Effector memory CD8-positive, alpha-beta T cell (primary cell): ENCODE measurements at places on chromosomes 3 and 15.

DNA sequence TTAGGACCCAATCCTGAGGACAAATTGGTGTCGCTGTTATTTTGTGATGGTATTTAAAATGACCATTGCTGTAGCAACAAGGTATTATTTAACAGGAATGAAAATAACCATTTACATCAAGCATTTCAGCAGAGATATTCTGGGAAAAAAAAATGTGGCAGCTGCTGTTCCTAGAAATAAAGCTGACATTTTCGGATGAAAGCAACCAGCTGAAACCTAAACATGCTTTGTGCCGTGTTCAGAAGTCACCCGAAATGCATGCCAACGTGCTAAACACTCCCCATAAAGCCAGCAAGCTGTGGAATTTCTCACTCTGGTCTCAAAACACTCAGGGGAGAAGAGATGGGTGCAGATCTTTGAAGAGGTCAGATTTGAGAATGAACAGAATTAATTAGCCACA lies 31.5 kb upstream of the TAFA4 start:
- DNase-seq, result no peak

DNA sequence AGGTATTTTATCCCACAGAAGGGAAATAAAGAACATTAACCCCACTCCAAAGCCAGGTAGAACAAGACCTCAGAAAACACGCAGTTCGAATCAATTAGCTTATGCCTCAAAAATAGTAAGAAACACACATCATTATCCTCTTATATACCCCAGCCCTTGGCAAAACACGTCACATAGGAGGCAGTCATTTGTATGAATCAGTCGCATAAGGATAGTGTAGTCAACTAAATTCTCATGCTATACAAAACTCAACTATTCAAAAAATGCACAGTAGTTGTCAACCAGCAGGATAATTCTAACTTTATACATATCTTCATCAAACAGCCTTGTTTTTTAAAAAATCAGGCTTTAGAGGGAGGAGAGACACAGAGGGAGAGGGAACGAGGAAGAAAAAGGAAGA lies 298.4 kb downstream of the FOXP1 start:
- DNase-seq, result no peak

DNA sequence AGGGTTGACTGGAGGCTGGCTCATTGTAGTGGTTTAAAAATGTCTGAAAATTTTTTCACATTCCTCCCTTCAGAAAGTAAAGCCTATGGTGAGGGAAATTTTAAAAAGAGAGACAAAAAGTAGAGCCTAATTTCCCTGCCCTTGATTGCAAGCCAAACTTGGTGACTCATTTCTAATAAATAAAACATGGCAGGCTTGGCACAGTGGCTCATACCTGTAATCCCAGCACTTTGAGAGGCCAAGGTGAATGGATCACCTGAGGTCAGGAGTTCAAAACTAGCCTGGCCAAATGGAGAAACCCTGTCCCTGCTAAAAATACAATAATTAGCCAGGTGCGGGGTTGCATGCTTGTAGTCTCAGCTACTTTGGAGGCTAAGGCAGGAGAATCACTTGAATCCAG lies 18.9 kb upstream of the ARRDC4 start:
- DNase-seq, result no peak

- no peak for DNase-seq
Measured at GRCh38 chr3:129503471-129504291, 24.8 kb upstream of the RHO start.

GRCh38 chr3:7574435-7574834 lies 713.5 kb downstream of the GRM7 start:
- DNase-seq, result no peak

DNA sequence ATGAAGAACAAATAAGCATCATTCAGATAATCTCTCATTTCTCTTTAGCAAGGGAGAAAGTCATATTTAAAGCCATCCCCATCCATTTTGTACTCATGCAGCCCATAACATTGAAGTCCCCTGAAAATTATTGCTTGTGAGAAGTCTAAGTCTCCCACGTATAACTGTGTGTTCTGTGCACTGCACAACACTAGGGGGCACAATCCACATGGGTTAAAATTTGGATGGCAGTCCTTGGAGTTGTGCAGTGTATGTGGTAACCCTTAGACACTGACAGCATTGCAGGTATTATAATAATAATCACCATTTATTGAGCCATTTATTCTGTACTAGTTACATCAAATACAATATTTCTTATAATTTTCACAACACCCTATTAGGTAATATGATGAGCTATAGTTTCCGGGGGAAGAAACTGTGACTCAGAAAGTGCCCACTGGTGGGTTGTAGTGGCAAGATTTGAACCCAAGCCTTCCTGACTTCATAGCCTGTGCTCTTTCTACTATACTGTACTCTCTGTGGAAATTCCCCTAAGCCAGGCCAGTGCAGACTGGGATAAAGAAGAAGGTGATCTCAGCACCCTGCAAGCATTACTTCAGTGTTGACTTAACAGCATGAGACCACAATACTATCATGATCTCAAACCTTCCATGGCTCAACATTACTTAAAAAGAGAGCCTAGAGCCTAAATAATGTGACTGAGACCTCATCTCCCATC lies 15.7 kb downstream of the KCNAB1 start:
- no peak for DNase-seq

DNA sequence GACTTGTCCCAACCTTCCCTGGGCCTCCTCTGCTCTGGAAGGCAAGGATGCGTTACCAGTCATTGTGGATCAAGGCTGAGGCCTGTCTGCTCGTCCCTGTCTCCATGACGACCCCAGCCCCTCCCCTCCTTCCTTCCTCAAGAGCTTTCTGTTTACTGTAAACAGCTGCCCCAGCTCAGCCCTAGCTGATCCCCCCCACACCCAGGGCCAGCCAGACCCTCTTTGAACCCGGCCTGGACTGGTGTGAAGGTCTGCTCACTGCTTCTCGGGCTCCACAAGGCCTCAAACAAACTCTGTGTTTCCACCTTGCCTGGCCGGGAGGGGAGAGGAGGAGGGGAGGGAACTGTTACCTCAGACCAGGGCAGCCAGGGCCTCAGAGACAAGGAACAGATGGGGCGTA lies 16.9 kb downstream of the VPS18 start:
- DNase-seq, result no peak

DNA sequence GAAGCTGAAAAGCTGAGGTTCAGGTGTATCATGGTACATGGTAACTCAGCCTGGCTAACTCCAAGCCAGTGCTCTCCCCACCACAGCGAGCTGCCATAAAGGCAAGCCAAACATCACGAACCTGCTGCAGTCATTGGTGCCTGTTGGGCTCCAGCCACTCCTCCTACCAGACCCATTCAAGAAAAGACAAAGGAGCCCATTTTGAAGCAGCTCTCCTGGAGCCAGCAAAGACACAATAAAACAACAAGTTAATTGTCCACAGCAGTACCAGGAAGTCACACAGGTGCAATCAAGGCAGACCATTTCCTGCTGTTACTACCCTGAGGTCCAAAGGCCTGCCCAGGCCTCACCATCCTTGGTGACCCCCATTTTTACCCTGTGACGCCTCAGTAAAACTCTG lies 77.6 kb downstream of the DAPK2 start:
- DNase-seq, result no peak

- no peak for DNase-seq
Measured at GRCh38 chr15:48393645-48394506, 62.6 kb downstream of the DUT start.

DNA sequence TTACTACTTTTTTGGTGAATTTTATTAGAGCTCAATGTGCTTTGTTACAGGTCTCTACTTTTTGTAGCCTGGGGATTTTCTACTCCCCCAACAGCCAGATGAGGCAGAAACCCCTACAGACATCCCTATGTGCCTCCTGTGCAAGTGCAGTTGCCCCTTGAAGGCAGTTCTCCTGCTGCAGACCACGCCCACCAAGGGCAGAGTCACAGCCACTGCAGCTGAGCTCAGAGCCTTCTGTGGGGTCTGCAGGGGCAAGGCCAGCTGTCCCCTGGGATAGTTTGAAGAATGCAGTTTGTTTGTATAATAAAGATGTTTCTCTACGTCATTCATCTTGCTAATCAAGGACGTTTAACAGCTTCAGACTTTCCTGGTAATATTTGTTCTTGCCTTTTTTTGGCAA lies 76.8 kb downstream of the NPAP1 start:
- no peak for DNase-seq

GRCh38 chr3:181901626-181902025 lies 189.9 kb downstream of the SOX2 start:
- DNase-seq, result no peak

DNA sequence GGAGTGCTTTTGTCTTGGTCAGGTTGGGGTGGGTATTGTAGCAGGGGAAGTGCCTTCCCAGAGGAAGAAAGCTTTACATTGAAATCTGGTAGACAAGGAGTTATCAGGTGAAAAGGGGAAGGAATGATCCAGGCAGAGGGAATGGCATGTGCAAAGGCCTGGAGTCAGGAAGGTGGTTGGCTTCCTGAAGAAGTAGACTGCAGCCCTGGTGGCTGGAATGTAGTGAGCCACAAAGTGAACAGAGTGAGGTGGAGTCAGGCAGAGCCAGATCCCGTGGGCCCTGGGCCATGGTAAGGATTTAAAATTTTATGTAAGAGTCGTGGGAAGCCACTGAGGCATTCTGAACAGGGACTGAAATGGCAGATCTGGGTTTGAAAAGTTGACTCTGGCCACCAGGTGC lies 58.3 kb downstream of the RAB11A start:
- DNase-seq, result no peak

DNA sequence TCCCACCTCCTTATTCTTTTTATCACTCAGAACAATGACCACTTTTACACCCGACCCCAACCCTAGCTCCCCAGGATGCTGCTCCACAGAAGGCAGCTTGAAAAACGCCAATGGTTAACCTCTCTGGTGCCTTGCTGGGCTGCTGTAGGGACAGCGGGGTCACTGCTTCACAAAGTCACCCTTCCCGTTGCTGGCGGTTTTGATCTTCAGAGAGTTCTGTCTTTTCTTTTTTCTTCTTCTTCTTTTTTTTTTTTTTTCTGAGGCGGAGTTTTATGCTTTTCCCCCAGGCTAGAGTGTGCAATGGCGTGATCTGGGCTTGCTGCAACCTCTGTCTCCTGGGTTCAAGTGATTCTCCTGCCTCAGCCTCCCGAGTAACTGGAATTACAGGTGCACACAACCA lies 20.7 kb downstream of the CEP19 start:
- DNase-seq, result no peak

DNA sequence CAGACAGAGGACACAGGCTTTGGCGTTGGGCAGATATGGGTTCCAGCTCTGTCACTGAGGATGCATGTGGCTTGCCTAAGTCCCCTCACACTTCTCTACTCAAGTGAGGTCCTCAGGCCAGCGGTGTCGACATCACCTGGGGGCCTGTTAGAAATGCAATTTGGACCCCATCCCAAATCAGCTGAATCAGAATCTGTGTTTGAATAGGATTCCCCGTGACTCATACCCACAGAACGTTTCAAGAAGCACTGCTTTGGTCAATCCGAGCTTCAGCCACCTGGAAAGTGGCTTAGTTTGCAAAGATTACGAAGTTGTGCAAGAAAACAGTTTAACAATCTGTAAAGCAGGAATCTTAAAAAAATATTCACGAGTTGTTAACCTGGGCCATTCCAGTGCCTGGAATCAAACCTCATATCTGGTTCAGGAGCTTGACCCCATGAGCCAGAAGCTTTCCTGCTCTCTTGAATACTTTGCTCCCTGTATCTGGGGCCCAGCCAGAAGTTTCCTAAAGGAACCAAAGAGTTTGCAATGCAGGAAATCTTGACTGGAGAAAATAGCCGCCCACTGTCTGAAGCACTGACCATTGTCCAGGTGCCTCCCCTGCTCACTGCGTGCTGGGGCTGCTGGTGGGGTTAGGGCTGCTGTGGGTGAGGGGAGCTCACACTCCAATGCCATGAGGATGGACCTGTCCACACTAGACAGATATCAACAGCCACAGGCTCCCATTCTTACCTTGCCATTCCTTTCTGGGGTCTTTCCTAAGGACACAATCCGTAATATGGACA lies 208.5 kb upstream of the LINGO1 start:
- DNase-seq, result no peak

DNA sequence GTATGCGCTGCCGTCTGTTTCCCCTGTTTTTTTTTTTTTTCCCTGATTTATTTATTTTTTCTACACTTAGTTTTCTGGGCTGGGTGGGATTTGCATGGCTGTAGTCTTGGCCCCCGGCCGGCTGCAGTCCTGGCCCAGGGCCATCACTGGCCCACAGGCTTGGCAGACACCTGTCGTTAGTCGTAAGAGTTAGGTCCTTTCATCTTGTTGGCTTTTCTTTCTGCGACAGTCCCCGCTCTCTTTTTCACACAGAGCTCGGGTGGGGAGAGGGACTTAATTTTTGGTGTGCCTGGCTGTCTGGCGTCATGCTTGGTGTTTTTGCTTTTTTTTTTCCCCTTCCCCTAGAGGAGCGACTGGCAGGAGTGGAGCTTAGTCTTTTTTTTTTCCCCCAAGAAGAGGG lies 183.4 kb downstream of the KLF13 start:
- no peak for DNase-seq

- DNase-seq, result no peak
Measured at GRCh38 chr3:124174476-124174875, 182.6 kb upstream of the ROPN1 start.

- DNase-seq, result no peak
Measured at GRCh38 chr3:9157651-9158362, 91.6 kb downstream of the SRGAP3 start.

DNA sequence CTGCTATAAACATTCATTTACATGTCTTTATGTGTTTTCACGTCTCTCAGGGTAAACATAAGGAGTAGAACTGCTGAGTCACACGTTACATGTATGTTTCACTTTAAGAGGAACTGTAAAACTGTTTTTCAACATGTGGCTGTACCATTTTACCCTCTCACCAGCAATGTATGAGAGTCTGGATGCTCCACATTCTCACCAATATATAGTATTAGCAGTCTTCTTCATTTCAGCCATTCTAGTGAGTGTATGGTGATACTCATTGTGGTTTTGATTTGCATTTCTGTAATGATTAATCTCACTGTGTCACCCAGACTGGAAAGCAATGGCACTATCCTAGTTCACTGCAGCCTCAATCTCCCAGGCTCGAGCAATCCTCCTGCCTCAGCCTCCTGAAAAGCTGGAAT lies 37.1 kb downstream of the PHC3 start:
- no peak for DNase-seq

- DNase-seq, result peak; percentile 54
Measured at GRCh38 chr3:183555541-183556081, at the start of gene KLHL6. TSS of gene KLHL6 (minus strand) at chr3:183555706. CDS start at chr3:183555653, 53 bp downstream.

- DNase-seq, result no peak
Measured at GRCh38 chr15:67917037-67917436, 77.2 kb upstream of the RNU6-1 start.

GRCh38 chr15:25735550-25736384 lies 127.4 kb downstream of the ATP10A start:
- no peak for DNase-seq

- no peak for DNase-seq
Measured at GRCh38 chr3:197343656-197344408, 45.4 kb upstream of the DLG1 start.

DNA sequence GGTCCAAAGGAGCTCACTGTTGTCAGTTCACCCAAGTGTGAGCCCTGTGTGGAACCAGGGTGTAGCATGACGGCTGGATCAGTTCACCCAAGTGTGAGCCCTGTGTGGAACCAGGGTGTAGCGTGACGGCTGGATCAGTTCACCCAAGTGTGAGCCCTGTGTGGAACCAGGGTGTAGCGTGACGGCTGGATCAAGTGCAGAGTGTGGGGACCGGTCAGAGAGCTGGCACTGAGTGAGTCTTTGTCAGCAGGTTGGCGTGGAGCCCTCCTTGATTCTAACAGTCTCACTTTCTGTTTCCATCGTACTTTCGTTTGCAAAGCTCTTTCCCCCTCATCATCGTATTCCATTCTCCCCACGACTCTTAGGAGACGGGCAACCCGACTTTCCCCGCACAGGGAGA lies 57.9 kb upstream of the DLG1 start:
- no peak for DNase-seq

- DNase-seq, result no peak
Measured at GRCh38 chr3:99413504-99413903, 224.9 kb upstream of the COL8A1 start.

GRCh38 chr3:130601442-130601971 lies 84.5 kb downstream of the COL6A6 start:
- DNase-seq, result no peak
